Gastroesophageal sphincter (tissue), 4 donors: ENCODE measurements at places on chromosomes 7 and 10.

- ATAC-seq: no peak
Measured at GRCh38 chr7:122942059-122942458, 53.4 kb downstream of the TAS2R16 start.

DNA sequence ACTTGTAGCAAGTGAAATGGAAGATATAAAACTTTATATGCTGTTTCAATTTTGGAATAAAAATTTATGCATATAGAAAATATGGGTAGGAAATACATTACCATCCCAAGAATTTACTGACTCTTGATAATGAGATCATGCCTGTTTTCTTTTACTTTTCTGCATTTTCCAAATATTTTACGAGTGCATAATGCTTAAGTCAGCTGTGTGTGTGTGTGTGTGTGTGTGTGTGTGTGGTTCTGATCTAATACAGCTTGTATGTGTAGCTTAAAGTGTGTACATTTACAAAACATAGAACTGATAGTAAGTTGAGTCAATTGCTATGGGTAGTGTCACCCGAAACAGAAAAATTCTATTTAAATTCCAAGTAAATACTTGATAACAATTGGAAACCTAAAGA lies 315.9 kb upstream of the LRRN3 start:
- ATAC-seq: no peak

DNA sequence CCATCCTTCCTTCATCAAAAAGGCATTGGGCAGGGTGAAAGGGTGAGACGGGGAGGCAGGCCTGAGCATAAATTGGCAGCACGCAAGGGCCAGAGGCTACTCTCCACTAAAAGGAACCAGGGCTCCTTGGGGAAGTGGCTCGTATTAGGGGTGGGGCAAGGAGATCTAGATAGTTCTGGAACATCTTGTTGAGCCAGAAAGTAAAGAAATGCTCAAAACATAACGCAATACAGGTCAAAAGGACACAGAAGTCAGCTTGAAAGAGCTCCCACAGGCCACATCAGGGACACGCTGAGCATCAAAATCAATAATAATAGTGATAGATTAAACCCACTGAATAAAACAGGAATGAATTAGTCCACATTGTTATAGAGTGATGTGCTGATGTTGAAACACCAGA lies 203.1 kb downstream of the ELMO1 start:
- ATAC-seq: peak; percentile 51

DNA sequence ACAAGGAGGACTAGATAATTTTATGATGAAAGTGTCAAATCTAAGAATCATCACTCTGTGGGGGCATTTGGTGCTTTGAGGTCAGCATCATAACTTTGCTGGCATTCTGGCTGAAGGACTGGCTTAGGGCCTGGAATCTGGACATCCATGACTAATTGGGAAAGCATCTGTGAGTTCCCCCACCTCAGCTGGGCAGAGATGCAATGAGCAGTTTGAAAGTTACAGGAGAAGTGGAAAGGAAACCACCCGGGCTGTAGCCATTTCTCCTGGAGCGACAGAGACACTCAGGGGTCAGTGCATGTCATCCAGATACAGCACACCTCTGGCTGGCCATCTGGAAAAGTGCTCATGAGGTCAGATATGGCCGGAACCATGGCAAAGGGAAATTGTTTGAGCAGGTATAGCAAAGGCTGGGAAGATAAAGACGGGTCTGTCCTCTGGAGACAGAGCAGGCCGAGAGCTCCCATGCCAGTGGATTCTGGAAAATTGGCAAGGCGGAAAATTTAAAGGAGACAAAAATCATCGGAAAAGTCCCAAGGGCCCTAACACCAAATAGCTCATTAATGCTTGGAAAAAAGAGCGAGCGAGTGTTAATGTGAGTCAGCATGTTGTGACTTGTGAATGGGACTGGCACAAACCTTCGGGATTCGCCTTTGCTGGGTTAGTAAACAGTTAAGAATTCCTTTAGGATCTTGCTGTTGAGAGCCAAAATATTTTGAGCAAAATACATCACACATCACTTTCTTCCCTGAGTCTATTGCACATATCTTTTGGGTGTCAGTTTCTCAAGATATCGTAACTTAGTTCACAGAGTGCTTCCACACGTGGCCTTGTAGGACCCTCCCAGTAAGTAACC lies 188.4 kb upstream of the AGK start:
- no peak for ATAC-seq

DNA sequence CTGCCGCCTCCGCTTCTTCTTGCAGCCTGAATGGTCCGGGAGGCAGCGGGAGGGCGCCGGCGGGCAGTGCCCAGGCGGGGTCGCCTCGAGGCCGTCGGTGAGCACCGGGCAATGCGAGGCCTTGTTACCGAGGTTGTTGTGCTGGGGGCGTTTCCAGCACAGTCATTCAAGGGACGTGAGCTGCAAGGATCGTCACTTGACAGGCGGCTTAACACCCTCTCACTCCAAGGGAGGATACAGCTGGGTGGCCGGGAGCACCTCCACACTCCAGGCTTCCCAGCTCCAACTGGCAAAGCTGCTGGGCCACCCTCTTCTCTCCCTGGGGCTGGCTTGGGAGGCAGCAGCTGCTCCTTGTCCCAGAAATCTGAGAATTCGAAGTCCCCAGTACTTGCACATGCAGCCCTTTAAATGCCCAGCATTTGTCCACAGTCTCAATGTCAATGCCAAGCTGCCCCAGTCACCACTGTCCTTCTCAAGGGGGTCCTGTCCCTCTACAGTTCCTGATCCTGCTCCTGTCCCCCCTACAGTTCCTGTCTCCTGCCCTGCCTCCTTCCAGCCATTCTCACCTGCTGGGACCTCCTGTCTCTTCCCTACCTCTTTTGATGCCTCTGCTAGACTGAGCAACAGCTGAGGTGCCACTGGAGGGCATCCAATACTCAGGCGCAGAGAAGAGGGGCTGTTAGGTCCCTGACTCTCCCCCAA lies 4.4 kb upstream of the HOXA11 start:
- no peak for ATAC-seq
